Calu3 (cell line): ENCODE measurements at places on chromosomes 7 and 10. TPM values are rescaled to one million over a fixed set of nuclear protein-coding genes. Genes with fewer than 3 reads are reported as not detected.
A peak's percentile ranks its signal among the peaks of the same experiment; 100 is the strongest.

DNA sequence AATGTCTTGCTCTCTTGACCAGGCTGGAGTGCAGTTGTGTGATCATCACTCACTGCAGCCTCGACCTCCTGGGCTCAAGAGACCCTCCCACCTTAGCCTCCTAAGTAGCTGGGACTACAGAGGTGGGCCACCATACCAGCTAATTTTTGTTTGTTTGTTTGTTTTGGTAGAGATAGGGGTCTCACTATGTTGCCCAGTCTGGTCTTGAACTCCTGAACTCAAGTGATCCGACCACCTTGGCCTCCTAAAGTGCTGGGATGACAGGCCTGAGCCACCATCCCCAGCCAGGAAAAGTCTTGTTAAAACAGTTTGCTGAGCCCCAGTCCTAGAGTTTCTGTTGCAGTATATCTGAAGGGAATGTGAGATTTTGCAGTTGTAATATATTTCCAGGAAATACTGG, 83.9 kb downstream of the SKIDA1 start:
- peaks cover 4% of the 10 kb centered on the region for H3K36me3 ChIP-seq
- no peak overlapping the region for H3K4me3 ChIP-seq
- H3K27ac ChIP-seq = no peak overlapping the region
- no peaks in the 10 kb centered on the region for H3K27me3 ChIP-seq

- DNase-seq = no peak
- no peaks in the 10 kb centered on the region for H3K27me3 ChIP-seq
- H3K27ac ChIP-seq = no peak overlapping the region
- no peaks in the 10 kb centered on the region for H3K4me1 ChIP-seq
Measured at GRCh38 chr10:121221991-121222390, 370.8 kb downstream of the WDR11 start.

DNA sequence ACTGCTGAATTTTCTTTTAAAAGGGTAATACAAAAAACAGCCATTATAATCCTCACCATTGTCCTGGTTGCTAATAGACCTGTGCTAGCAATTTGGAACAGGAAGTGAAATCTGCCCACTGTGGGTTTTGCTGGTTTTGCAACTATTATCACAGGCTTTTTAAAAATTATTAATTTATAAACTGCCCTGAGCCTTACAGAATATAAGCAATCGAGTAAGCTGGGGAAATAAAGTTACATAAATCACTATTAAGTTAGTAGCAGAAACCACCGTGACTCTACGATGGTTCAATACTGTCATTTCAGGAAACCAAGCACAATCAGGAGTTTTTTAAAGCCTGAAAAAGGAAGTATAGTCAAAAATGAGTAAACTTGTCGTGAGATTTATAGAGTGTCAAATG, 62.3 kb downstream of the TMEM26 start:
- peaks cover 15% of the 10 kb centered on the region for H3K27me3 ChIP-seq
- DNase-seq = no peak
- H3K4me3 ChIP-seq = no peak overlapping the region
- no peaks in the 10 kb centered on the region for H3K36me3 ChIP-seq
- no peaks in the 10 kb centered on the region for H3K4me1 ChIP-seq
- H3K27ac ChIP-seq = no peak overlapping the region

DNA sequence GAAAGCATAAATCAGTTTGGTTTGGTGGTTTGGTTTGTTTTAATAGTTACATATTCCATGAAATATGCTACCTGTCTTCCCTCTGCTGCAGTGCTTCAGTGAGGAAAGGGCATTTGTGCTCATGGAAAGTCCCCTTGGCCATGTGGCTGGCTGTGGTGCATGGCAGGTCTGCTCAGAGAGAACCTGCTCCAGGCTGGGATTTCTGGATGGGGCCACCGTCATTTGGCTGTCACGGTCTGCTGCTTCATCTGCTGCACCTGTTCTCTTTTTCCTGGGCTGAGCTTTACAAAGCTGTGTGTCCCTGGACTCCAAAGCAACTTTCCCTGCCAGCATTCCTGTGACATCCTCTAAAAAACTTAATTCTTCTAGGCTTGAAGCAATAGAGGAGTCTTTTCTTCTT, 8.9 kb downstream of the CDK14 start:
- DNase-seq = no peak
- H3K36me3 ChIP-seq = no peaks in the 10 kb centered on the region
- H3K4me3 ChIP-seq = no peak overlapping the region
- no peak overlapping the region for H3K27ac ChIP-seq
- H3K27me3 ChIP-seq = no peaks in the 10 kb centered on the region
- H3K4me1 ChIP-seq = peaks cover 12% of the 10 kb centered on the region

GRCh38 chr7:17989546-17989945, 38.1 kb downstream of the PRPS1L1 start:
- DNase-seq = no peak
- H3K36me3 ChIP-seq = no peaks in the 10 kb centered on the region
- H3K27ac ChIP-seq = no peak overlapping the region
- H3K27me3 ChIP-seq = no peaks in the 10 kb centered on the region
- no peak overlapping the region for H3K4me3 ChIP-seq

DNA sequence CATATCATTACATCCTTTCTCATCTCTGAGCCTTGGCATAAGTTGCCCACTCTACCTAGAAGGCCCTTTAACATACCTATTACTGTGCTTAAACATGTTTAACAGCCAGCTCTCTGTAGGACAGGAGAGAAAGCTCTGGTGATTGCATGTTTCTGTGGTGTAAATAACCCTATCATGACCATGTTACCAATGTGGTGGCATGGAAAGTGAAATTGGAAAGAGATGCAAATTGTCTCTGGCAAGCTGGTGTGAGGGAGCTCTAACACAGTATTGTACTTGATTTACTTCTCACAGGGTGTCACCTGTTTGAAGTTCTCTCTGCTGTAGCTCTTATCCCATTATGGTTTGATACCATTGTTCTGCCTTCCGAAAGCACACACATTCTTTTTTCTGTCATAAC, 231.8 kb upstream of the DKK1 start:
- no peak overlapping the region for H3K4me3 ChIP-seq
- H3K36me3 ChIP-seq = no peaks in the 10 kb centered on the region
- DNase-seq = no peak

- H3K4me3 ChIP-seq = no peak overlapping the region
- H3K27me3 ChIP-seq = peaks cover 21% of the 10 kb centered on the region
- H3K27ac ChIP-seq = no peak overlapping the region
- H3K4me1 ChIP-seq = no peaks in the 10 kb centered on the region
Measured at GRCh38 chr10:124344931-124345330, 73.8 kb downstream of the OAT start.

GRCh38 chr10:132423966-132424861, 27.2 kb downstream of the PWWP2B start:
- no peak for DNase-seq
- peaks cover 3% of the 10 kb centered on the region for H3K36me3 ChIP-seq
- H3K27me3 ChIP-seq = no peaks in the 10 kb centered on the region
- no peak overlapping the region for H3K4me3 ChIP-seq

- no peak for DNase-seq
- no peaks in the 10 kb centered on the region for H3K27me3 ChIP-seq
- H3K4me3 ChIP-seq = no peak overlapping the region
- H3K4me1 ChIP-seq = peaks cover 8% of the 10 kb centered on the region
Measured at GRCh38 chr10:62131724-62132123, 136.9 kb downstream of the RTKN2 start.

DNA sequence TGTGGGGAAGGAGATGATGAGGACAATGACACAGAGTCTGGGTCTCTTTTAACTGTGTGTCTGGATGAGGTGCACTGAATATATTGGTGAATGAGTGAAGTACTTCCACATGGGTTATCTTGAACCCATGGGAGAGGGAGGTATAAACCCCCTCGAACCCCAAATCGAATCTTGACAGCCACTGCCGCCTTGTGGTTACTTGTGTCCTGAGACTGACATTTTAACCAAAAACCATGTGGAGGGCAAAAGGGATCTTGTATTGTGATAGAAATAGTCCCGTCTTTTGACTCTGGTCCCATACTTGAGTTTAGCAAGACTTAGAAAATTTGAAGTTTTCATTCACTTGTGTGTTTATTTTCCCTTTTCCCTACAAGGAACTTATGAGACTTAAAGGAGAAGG, 283.3 kb downstream of the PHTF2 start:
- H3K27ac ChIP-seq = no peak overlapping the region
- DNase-seq = no peak
- no peak overlapping the region for H3K4me3 ChIP-seq
- H3K27me3 ChIP-seq = no peaks in the 10 kb centered on the region
- no peaks in the 10 kb centered on the region for H3K4me1 ChIP-seq

- H3K27me3 ChIP-seq = no peaks in the 10 kb centered on the region
- no peak for DNase-seq
- no peak overlapping the region for H3K4me3 ChIP-seq
- no peak overlapping the region for H3K27ac ChIP-seq
- peaks cover 2% of the 10 kb centered on the region for H3K4me1 ChIP-seq
Measured at GRCh38 chr7:41174521-41174920, 528.4 kb downstream of the INHBA start.

- H3K36me3 ChIP-seq = no peaks in the 10 kb centered on the region
- no peaks in the 10 kb centered on the region for H3K4me1 ChIP-seq
- H3K27ac ChIP-seq = no peak overlapping the region
- DNase-seq = no peak
- H3K4me3 ChIP-seq = no peak overlapping the region
Measured at GRCh38 chr10:36381748-36382147, 739.7 kb upstream of the FZD8 start.

GRCh38 chr7:44288811-44289340, 36.5 kb downstream of the CAMK2B start:
- no peak for DNase-seq
- no peak overlapping the region for H3K27ac ChIP-seq
- H3K36me3 ChIP-seq = no peaks in the 10 kb centered on the region
- H3K4me1 ChIP-seq = peaks cover 8% of the 10 kb centered on the region
- H3K27me3 ChIP-seq = peaks cover 94% of the 10 kb centered on the region
- no peak overlapping the region for H3K4me3 ChIP-seq

- no peak overlapping the region for H3K27ac ChIP-seq
- peaks cover 8% of the 10 kb centered on the region for H3K4me1 ChIP-seq
- no peaks in the 10 kb centered on the region for H3K36me3 ChIP-seq
- H3K4me3 ChIP-seq = no peak overlapping the region
- DNase-seq = no peak
Measured at GRCh38 chr10:60898321-60898720, 45.7 kb downstream of the RHOBTB1 start.

- H3K4me3 ChIP-seq = no peak overlapping the region
- H3K27ac ChIP-seq = no peak overlapping the region
- H3K27me3 ChIP-seq = no peaks in the 10 kb centered on the region
- no peak for DNase-seq
- no peaks in the 10 kb centered on the region for H3K4me1 ChIP-seq
Measured at GRCh38 chr7:2985866-2986265, 57.8 kb downstream of the CARD11 start.

GRCh38 chr7:96837593-96837992, 127.9 kb upstream of the SEM1 start:
- no peak overlapping the region for H3K4me3 ChIP-seq
- no peaks in the 10 kb centered on the region for H3K27me3 ChIP-seq
- no peaks in the 10 kb centered on the region for H3K36me3 ChIP-seq

DNA sequence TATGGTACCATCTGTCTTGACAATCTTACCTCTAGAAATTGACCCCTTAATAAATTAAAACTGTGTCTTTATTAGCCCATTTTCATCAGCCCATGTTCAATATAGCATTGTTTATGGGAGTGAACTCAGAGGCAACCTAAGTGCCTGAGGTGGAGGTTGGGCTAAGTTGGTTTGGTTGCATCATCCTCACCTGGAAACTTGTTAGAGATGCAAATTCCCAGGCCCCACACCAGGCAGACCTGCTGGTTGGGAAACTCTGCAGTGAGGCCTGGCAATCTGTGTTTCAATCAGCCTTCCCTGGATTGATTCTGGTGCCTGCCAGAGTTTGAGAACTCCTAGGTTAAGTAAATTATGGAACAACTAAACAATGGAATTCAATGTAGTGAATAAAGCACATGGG, 9.4 kb upstream of the FAM170B start:
- no peak overlapping the region for H3K4me3 ChIP-seq
- H3K4me1 ChIP-seq = no peaks in the 10 kb centered on the region
- H3K27me3 ChIP-seq = peaks cover 80% of the 10 kb centered on the region

- H3K36me3 ChIP-seq = no peaks in the 10 kb centered on the region
- no peak overlapping the region for H3K4me3 ChIP-seq
- H3K27ac ChIP-seq = no peak overlapping the region
- peaks cover 35% of the 10 kb centered on the region for H3K4me1 ChIP-seq
Measured at GRCh38 chr10:58723966-58724365, 211.3 kb downstream of the BICC1 start.

GRCh38 chr10:92298487-92298886, 7.5 kb downstream of the MARCHF5 start:
- H3K27me3 ChIP-seq = no peaks in the 10 kb centered on the region
- no peak overlapping the region for H3K4me3 ChIP-seq
- H3K4me1 ChIP-seq = peaks cover 29% of the 10 kb centered on the region
- no peaks in the 10 kb centered on the region for H3K36me3 ChIP-seq
- no peak overlapping the region for H3K27ac ChIP-seq

DNA sequence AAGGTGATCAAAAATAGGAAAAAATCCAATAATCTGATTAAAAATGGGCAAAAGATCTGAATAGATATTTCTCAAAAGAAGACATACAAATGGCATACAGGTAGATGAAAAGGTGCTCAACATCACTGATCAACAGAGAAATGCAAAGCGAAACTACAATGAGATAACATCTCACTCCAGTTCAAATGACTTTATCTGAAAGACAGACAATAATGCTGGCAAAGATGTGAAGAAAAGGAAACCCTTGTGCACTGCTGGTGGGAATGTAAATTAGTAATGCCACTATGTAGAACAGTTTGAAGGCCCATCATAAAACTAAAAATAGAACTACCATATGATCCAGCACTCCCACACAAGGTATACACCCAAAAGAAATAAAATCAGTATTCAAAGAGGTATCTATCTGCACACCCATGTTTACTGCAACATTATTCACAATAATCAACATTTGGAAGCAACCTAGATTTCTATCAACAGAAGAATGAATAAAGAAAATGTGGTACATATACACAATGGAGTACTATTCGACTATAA, 85.0 kb downstream of the LRRN3 start:
- no peak overlapping the region for H3K4me3 ChIP-seq
- DNase-seq = no peak
- H3K4me1 ChIP-seq = no peaks in the 10 kb centered on the region
- no peak overlapping the region for H3K27ac ChIP-seq
- H3K36me3 ChIP-seq = no peaks in the 10 kb centered on the region

GRCh38 chr7:155398944-155399343, 59.0 kb upstream of the EN2 start:
- H3K36me3 ChIP-seq = no peaks in the 10 kb centered on the region
- no peaks in the 10 kb centered on the region for H3K4me1 ChIP-seq
- H3K4me3 ChIP-seq = no peak overlapping the region
- DNase-seq = peak; percentile 28

Gene IDI2
- not detected in 2 replicates for total RNA-seq

Gene TAS2R4
- 2.4 and 3.0 TPM in 2 replicates for total RNA-seq

Gene SAP25
- total RNA-seq = 3.1 and 3.2 TPM in 2 replicates

Gene EMX2
- not detected in 2 replicates for total RNA-seq

Gene MUC3A
- 6.3 and 12.7 TPM in 2 replicates for total RNA-seq

Gene TAS2R41
- not detected in 2 replicates for total RNA-seq

Gene ADK
- 62.5 and 66.6 TPM in 2 replicates for total RNA-seq

Gene MXI1
- total RNA-seq = 8.1 and 8.4 TPM in 2 replicates

Gene PLEKHA8
- 25.0 and 27.6 TPM in 2 replicates for total RNA-seq

Gene CLIP2
- 22.4 and 22.9 TPM in 2 replicates for total RNA-seq

Gene LIPF
- total RNA-seq = not detected in 2 replicates

Gene SVOPL
- 0.78 and 1.5 TPM in 2 replicates for total RNA-seq

Gene SKIDA1
- total RNA-seq = 0.40 TPM in 1 of 2 replicates, not detected in the other

Gene OPN1SW
- total RNA-seq = not detected in 2 replicates

Gene EIF5AL1
- total RNA-seq = 0.19 and 0.20 TPM in 2 replicates

Gene ERVW-1
- not detected in 2 replicates for total RNA-seq

Gene ELN
- total RNA-seq = 0.39 and 0.42 TPM in 2 replicates

Gene RBP4
- 1.5 and 2.6 TPM in 2 replicates for total RNA-seq
